ENCODE measurements at places on chromosomes 16 and 17. TPM values are rescaled to one million over a fixed set of nuclear protein-coding genes. Genes with fewer than 3 reads are reported as not detected.

KIF2B gene
- total RNA-seq, result not detected

DNA sequence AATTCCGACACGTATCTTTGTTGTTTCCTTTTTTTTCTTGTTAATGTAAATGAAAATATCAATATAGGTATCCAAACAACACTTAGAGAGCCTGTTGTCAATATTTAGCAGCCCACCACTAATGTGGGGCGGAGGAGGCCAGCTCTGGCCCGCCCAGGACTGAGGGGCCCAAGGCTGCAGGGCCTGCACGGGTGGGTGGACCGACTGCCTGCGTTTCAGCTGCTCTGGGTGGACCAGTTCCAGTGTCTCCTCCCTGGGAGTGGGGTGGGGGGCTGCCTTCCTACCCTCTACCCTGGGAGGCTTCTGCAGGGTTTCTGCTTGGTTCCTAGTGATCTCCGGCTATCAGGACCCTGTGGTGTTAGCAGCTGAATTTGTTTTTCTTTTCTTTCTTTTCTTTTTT is 15.9 kb upstream of the ADGRG1 start:
- no peak for DNase-seq

DNA sequence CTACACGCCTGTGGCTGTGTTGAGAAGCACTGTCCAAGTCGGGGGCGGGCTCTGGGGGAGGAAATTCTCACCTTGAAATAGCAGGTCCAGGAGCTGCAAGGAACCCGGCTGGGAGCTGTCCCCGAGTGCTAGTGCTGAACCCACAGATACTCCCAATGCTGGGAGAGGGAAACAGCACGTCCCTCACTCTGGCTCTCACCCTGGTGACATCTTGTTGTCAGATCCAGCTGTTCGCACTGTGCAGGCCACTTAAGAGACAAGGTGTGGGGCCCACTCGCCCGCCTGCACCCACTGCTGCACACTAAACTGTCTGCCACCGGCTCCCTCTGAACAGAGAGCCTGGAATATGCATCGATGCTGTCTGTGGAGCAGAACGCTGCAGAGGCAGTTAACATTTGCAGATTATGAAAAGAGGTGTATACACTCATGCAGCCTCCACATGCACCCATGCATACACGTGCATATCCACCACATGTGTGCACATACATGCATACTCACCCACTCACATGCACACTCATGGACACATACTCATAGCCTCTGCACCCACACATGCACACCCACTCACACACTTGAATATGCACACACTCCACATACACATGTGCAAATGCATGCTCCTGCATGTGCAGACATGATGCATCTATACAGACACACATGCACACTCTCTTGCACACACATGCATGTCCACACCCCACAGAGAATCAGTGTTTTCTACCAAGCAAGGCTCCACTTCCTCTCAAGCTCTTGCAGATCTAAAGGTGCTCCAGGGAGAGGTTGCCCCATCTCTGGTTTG is 42.0 kb downstream of the MGAT5B start:
- no peak for DNase-seq

C1QTNF8 gene
- total RNA-seq, result not detected

DNA sequence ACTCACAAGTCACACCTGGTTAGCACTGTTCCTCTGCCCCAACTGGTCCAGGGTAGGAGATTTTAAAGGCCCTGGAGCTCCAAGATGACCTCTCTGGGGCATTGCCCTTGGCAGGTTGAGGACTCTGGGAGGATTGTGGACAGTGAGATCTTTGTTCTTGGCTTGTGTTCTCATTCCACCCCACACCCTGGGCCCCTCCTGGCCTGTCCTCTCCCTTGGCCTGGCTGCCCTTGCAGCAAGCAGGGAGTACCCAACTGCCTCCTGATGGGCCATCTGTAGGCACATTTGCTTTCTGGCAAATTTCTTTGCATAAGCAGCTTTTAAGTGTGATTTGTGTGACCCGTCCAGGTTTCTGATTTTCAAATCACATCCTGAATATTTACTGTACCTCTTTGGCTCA is 239.6 kb downstream of the UTP18 start:
- DNase-seq, result no peak

LDHD gene
- 0.24 TPM for total RNA-seq

GRCh38 chr16:72921106-72921505 is 126.8 kb downstream of the ZFHX3 start:
- DNase-seq, result no peak
